ENCODE measurements at places on chromosomes 2 and 18.

- no peak for DNase-seq
Measured at GRCh38 chr2:79159653-79160052, at the start of gene REG3A. TSS of gene REG3A (minus strand) at chr2:79159753. CDS start at chr2:79159405, 348 bp downstream.

DNA sequence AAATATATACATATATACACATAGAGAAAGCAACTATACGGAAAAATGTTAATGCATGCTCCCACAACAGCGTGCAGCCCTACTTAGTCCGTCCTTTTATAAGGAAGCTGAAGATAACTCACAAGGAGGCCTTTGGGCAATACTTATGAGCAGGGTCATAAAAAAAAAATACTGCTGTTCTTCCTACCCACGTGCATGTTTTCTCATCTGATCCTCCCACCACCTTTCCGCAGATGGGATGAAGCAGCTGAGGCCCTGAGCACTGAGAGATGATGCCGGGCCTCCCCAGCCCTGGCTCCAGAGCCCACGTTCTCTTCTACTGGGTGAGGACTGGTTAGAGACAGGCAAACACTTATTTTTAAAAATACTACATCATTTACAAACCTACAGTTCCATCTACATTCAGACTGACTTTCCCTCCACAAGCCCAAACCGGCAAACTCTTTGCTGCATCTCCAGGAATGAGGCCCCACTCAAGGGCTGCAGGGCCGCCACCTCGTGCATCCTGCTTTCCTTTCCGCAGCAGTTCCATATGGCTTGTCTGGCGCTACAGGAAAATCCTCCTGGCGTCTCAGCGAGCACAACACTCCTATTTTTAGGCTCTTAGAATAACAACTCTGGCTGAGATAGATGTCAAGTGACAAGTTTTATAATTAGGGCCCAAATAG lies 41.6 kb downstream of the TBC1D8 start:
- no peak for DNase-seq

DNA sequence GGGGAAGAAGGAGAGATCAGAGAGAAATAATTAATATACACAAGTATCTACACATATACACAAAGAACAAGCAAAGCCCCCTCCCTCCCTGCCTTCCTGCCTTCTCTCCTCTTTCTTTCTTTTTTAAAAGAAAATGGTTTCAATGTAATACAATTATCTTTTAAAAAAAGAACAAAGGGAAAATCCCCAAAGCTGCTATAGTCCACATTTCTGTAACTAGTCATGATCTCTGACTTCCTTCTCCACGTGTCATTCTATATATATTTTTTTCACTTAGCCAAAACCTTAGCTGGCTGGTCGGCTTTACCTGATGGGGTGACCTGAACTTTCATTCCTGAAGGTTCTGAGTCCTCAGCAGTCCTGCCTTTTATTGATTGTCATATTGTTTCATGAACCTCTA lies 44.3 kb downstream of the MAP3K20 start:
- DNase-seq, result no peak

DNA sequence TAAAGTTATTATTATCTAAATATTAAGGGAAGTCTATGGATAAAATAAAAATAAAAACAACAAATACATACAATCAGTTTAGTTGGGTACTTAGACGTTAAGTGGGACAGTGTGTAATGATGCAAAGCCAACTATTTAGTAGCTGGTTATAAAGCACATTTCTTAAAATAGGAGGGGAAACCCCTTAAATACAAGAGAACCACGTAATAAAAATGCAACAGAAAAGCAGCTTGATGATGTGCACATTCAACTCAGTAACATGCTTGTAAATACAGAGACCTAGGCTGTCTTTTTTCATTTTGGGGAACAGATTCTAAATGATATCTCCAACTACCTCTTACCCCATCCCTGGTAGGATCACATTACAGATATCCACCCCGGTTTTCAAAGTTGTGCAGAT lies 134.3 kb upstream of the AQP4 start:
- DNase-seq, result no peak

- DNase-seq, result no peak
Measured at GRCh38 chr2:9222239-9222892, 15.8 kb downstream of the ASAP2 start.

DNA sequence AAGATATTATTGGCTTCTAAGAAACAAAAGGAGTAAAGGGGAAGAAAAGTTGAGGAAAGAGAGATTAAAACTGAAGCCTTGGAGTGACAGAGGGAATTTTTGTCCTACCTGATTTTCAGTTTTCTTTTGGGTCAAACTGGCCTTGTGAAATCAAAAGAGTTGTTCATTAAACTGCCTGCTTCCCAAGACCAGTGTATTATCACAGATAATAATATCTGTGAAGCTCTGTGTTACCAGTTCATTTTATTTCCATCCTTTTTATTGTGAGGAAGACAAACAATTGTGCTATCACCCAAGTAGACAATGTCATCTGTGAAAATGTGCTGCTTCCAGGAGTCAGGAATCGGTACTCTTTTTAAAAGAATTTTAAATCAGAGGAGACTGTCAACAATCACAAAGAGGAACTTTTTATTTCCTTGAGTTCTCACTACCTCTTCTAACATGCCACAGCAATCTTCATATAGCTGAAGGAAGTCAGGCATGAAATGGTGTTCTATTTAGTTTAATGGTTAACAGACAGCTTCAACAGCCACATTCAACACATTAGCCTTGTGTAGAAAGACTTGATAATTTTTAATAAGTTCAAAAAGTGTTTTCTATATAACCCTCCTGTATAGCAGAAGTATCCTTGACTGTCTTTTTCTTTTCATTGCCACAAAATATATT lies 554.8 kb downstream of the PIK3C3 start:
- no peak for DNase-seq

GRCh38 chr2:210642333-210642732 lies 85.9 kb downstream of the CPS1 start:
- no peak for DNase-seq

GRCh38 chr18:57754577-57755338 lies 48.4 kb downstream of the ATP8B1 start:
- no peak for DNase-seq

DNA sequence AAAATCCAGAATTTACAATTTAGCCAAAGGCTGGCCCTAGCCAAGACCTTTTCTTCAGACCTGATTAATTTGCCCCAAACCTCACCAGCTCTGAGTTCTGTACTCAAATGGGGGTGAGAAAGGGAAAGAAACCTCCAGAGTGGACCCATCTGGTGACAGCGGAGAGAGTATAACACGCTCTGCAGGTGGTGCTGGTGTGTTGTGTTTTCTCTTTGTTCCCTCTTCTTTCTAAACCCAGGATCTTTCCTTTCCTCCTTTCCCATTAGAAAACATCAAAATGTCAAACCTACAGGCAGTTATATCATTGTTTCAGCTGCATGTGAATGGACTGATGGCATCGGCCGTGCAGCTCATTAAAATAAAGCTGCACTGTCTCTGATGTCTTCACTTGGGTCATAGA lies 253.2 kb upstream of the SP5 start:
- no peak for DNase-seq

GRCh38 chr2:161979490-161979889 lies 94.5 kb downstream of the DPP4 start:
- DNase-seq, result no peak

GRCh38 chr2:190354003-190354690 lies 10.8 kb downstream of the INPP1 start:
- no peak for DNase-seq
